ENCODE measurements at places on chromosomes 1 and 21.

DNA sequence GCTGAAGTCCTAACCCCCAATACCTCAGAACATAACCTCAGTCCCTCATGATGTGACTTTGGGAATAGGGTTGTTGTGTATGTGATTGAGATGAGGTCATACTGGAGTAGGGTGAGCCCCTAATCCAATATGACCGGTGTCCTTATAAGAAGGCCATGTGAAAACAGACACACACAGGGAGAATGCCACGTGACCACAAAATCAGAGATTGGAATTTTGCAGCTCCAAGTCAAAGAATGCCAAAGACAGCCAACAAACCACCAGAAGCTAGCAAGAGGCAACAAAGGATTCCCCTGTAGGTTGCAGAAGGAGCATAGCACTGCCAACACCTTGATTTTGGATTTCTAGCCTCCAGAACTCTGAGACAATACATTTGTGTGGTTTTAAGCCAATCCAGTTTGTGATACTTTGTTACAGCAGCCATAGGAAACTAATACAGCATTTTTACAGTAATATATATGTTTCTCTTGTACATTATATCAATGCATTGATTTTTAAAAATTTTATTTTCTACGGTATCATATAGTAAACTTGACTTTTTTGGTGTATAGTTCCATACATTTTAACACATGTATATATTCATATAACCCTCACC is 5.4 kb downstream of the ZSWIM5 start:
- no peak overlapping the region for H3K4me3 ChIP-seq
- H3K4me1 ChIP-seq, result peaks cover 3% of the 10 kb centered on the region
- no peak overlapping the region for H3K27ac ChIP-seq
- H3K27me3 ChIP-seq, result no peaks in the 10 kb centered on the region
- H3K36me3 ChIP-seq, result no peaks in the 10 kb centered on the region
- no peak for DNase-seq

GRCh38 chr1:53590104-53590503 is 130.9 kb downstream of the DMRTB1 start:
- H3K27ac ChIP-seq, result no peak overlapping the region
- H3K4me3 ChIP-seq, result no peak overlapping the region
- no peaks in the 10 kb centered on the region for H3K27me3 ChIP-seq
- H3K4me1 ChIP-seq, result no peaks in the 10 kb centered on the region
- no peaks in the 10 kb centered on the region for H3K36me3 ChIP-seq

- H3K36me3 ChIP-seq, result no peaks in the 10 kb centered on the region
- H3K27ac ChIP-seq, result no peak within 1 kb of the TSS
- DNase-seq, result no peak
- H3K27me3 ChIP-seq, result no peaks in the 10 kb centered on the region
- H3K4me3 ChIP-seq, result no peak within 1 kb of the TSS
- no peaks in the 10 kb centered on the region for H3K4me1 ChIP-seq
Observed at GRCh38 chr1:111989531-111990025, at the start of gene KCND3. TSS of gene KCND3 (minus strand) at chr1:111989668.

DNA sequence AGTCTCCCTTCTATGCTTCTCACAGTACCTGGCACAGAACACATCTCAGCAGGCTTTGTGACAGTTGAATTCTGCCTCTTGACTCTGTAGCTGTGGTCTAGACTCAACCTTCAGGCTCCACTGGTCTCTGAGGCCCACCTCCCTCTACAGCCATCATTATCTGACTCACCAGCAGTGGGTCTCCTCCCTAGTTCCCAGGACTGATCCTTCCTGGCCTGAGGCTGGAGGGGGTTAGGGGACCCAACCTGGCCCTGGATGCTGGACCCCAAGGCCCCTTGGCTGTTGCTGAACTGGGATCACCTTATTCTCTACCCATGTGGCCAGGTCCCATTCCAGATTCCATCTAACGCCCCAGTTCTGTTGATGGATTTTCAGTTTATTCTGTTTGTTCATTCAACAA is 43.1 kb upstream of the FOXO6 start:
- DNase-seq, result no peak
- H3K27ac ChIP-seq, result no peak overlapping the region
- no peak overlapping the region for H3K4me3 ChIP-seq
- no peaks in the 10 kb centered on the region for H3K27me3 ChIP-seq

- no peak overlapping the region for H3K27ac ChIP-seq
- DNase-seq, result no peak
- no peaks in the 10 kb centered on the region for H3K36me3 ChIP-seq
- H3K4me3 ChIP-seq, result no peak overlapping the region
- no peaks in the 10 kb centered on the region for H3K4me1 ChIP-seq
Observed at GRCh38 chr1:77991638-77992037, 12.8 kb upstream of the FUBP1 start.

GRCh38 chr1:83573776-83574175 is 425.2 kb downstream of the TTLL7 start:
- H3K36me3 ChIP-seq, result no peaks in the 10 kb centered on the region
- no peaks in the 10 kb centered on the region for H3K4me1 ChIP-seq
- H3K4me3 ChIP-seq, result no peak overlapping the region

DNA sequence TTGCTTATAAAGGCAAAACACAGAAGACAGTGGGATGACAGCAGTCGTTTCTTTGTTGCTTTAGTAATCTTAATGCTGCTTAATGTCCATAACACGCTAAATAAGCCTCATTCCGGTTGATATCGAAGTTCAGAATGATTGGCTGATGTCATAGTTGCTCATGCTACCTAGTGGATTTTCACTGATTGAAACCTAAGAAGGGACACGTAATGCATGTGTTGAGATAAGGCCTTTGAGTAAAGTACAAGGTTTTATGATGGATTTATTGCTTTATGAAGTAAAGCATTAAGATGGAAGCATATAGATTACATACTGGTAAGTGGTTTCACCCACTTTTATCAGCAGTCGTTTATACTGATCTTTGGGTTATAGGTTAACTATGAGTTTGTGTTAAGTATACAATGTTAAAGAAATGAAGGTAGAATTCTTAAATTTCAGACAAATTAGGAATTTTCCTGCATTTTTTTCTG is 25.1 kb downstream of the IARS2 start:
- no peak overlapping the region for H3K27ac ChIP-seq
- H3K4me1 ChIP-seq, result no peaks in the 10 kb centered on the region
- no peaks in the 10 kb centered on the region for H3K27me3 ChIP-seq
- no peaks in the 10 kb centered on the region for H3K36me3 ChIP-seq

DNA sequence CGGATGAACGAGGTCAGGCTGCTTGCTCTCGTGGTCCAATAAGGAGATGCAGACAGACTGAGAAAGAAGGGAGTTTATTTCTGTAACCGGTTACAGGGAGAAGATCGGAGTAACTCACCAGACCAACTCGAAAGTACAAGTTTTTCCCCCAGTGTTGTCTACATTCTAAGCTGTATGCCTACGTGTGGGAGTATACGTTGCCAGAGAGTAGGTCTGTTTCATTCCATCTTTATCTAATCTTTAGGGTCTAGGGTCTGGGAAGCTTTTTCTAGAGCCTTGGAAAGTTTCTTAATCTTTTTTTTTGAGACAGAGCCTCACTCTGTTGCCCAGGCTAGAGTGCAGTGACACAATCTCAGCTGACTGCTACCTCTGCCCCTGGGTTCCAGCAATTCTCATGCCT is 4.7 kb upstream of the PADI1 start:
- no peak overlapping the region for H3K27ac ChIP-seq
- H3K4me1 ChIP-seq, result peaks cover 10% of the 10 kb centered on the region
- no peak for DNase-seq
- no peak overlapping the region for H3K4me3 ChIP-seq
- H3K27me3 ChIP-seq, result no peaks in the 10 kb centered on the region
- no peaks in the 10 kb centered on the region for H3K36me3 ChIP-seq

GRCh38 chr1:223774134-223774814 is 61.9 kb downstream of the CAPN2 start:
- peaks cover 19% of the 10 kb centered on the region for H3K36me3 ChIP-seq
- no peak overlapping the region for H3K27ac ChIP-seq
- no peak for DNase-seq
- H3K27me3 ChIP-seq, result no peaks in the 10 kb centered on the region
- H3K4me1 ChIP-seq, result no peaks in the 10 kb centered on the region

DNA sequence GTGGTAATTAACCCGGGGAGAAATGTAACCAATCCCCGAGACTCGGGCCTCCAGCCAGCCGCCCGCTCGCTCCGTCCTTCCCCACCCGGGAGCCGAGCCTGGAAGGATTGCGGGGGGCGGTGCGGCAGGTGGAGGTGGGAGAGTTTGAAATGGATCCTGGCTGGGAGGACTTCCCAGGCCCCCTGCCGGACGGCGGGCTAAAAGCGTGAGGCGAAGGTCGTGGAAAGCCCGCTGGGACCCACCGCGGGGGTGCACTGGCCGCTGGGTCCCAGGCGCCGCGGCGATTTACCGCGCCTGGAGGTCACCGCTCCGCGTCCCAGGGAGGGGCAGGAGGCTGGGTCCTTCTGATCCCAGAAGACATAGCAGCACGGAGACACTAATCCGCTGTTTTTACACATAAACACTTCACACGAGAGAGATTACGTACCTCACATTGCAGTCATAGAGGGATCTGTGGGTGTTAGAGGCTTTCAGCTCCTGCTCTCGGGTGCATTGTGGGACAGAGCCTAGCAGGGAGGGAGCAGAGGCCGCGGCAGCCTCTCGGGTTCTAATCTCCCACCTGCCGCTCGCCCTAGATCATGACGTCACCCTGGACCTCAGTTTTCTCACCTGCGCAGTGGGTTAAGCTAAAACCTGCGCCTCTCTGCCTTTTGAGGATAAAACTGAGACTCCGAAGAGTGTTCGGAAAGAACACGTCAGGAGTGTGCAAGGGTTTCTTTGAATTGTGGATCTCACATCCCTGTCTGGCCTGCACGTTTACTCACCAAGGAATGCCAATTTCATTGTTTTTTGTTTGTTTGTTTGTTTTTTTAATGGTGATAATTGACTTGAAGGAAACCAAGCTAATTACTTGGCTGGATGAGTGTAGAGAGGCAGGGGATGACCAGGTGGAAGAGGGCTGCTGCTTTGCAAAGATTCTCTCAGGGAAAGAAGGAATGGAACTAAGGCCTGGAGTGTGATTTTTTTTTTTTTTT is 17.1 kb upstream of the TMEM9 start:
- no peaks in the 10 kb centered on the region for H3K36me3 ChIP-seq
- H3K27ac ChIP-seq, result peak overlapping the region; percentile 53
- peak; percentile 40 for DNase-seq
- H3K4me1 ChIP-seq, result no peaks in the 10 kb centered on the region
- peak overlapping the region; percentile 78 for H3K4me3 ChIP-seq
- H3K27me3 ChIP-seq, result no peaks in the 10 kb centered on the region

GRCh38 chr1:56297904-56298303 is 281.5 kb downstream of the PLPP3 start:
- no peaks in the 10 kb centered on the region for H3K27me3 ChIP-seq
- H3K4me3 ChIP-seq, result no peak overlapping the region

DNA sequence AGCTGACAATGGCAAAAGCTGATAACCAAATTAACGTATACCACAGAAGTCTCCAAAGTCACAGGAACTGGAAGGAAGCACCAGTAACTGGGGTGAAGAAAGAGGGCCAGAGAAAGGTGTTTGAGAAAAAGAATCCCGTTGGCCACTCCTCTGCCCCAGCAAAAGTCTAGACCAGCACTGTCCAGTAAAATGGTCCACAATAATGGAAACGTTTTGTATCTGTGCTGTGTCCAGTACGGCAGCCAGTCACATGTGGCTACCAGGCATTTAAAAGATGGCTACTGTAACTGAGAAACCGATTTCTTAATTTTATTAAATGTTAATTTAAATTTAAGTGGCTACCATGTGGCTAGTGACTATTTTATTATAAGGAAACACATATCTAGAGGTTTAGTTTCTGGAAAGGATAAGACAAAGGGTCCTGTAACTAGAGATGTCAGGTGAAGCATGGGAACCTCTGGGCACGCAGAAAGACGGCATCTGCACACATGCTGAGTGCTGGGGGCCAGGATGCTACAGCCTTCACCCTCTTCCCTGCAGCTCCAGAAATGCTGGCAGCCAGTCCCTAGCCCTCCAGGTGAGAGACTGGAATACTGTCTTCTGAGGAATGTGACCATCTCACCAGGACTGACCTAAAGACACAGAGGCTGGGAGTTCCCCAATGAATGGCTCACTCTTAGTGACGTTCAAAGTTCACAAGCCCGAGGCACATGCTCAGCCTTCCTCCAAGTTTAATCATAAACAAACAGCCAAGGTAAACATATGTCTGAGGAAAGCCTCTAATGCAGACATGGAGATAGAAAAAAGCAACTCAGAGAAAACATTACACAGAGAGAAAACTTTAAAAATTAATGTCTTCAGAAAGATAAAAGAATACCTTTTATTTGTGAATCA is 50.7 kb downstream of the JAK1 start:
- H3K27ac ChIP-seq, result no peak overlapping the region
- no peak for DNase-seq
- no peaks in the 10 kb centered on the region for H3K36me3 ChIP-seq
- no peak overlapping the region for H3K4me3 ChIP-seq
- peaks cover 61% of the 10 kb centered on the region for H3K4me1 ChIP-seq

- peak overlapping the region; percentile 97 for H3K27ac ChIP-seq
- no peaks in the 10 kb centered on the region for H3K36me3 ChIP-seq
- H3K4me1 ChIP-seq, result peaks cover 60% of the 10 kb centered on the region
- peak; percentile 35 for DNase-seq
- H3K4me3 ChIP-seq, result peak overlapping the region; percentile 29
- H3K27me3 ChIP-seq, result no peaks in the 10 kb centered on the region
Observed at GRCh38 chr1:64962441-64962840, 3.9 kb downstream of the JAK1 start.

GRCh38 chr1:214075305-214075998 is 87.7 kb downstream of the PROX1 start:
- H3K36me3 ChIP-seq, result no peaks in the 10 kb centered on the region
- H3K4me1 ChIP-seq, result no peaks in the 10 kb centered on the region
- no peaks in the 10 kb centered on the region for H3K27me3 ChIP-seq
- H3K27ac ChIP-seq, result no peak overlapping the region

DNA sequence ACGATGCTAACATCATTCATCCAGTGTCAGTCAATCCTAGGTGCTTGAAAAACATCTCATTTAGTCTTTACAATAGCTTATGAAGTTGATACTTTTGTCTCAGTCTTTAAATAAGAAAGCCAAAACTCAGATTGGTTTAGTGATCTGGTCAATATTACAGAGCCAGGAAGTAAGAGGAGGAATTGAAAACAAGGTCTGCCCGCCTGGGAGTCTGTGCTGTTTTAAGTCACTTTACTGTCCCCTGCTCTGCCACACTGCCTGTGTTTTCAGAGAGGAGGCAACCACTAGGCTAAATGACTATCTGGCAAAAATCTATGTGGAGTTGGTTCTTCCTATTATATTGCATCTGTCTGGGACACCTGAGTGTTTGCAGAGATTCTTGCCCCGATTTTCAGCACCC is 62.3 kb downstream of the ST6GALNAC3 start:
- no peak for DNase-seq
- no peaks in the 10 kb centered on the region for H3K36me3 ChIP-seq
- no peak overlapping the region for H3K27ac ChIP-seq
- no peaks in the 10 kb centered on the region for H3K27me3 ChIP-seq
- no peak overlapping the region for H3K4me3 ChIP-seq

GRCh38 chr1:2322581-2323211 is 68.7 kb downstream of the MORN1 start:
- H3K4me1 ChIP-seq, result no peaks in the 10 kb centered on the region
- DNase-seq, result no peak
- no peak overlapping the region for H3K27ac ChIP-seq
- no peaks in the 10 kb centered on the region for H3K36me3 ChIP-seq

DNA sequence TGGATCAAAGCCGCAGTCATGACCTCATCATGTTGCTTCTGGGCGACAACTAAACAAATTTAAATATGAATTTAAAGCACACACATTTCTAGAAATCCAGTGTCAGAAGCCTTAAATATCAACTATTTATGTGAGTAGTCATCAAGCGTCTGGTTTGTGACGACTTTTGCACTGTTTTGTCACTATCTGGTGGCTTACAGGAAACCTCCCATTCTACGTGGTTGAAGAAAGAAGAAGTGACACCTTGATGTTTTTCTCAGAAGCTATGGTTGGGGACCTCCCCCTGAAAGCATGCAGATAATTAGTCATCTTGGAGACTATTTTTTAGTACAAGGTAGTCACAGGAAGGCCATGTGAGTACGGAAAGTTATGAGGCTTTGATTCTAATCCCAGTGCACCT is 58.5 kb downstream of the TENT5C start:
- H3K27me3 ChIP-seq, result no peaks in the 10 kb centered on the region
- H3K36me3 ChIP-seq, result no peaks in the 10 kb centered on the region
- peaks cover 38% of the 10 kb centered on the region for H3K4me1 ChIP-seq
- peak overlapping the region; percentile 5 for H3K4me3 ChIP-seq
- peak; percentile 82 for DNase-seq

Measured in naive thymus-derived CD4-positive, alpha-beta T cell (primary cell).